ENCODE measurements at places on chromosomes 3 and 15.

- DNase-seq: no peak
Measured at GRCh38 chr15:48052946-48053345, 67.8 kb upstream of the SLC24A5 start.

DNA sequence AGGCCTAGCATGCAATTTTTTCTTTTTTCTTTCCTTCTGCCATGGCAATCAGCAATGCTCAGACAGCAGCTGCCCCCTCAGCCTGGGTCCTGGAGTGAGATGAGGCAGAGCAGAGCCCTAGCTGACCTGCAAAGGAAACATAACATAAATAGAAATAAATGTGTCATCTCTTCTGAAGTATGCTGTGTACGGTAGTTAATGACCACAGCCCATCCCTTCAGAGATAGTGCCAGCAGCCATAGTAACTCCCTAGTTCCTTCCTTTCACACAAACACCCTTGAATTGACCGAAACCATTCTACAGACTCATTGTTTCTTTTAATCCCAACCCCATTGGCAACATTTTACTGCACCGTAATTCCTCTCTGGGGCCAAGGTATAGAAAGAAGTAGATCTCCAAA is 8.4 kb upstream of the CD47 start:
- no peak for DNase-seq

- no peak for DNase-seq
Measured at GRCh38 chr3:50172626-50173220, 17.6 kb downstream of the SEMA3F start.

DNA sequence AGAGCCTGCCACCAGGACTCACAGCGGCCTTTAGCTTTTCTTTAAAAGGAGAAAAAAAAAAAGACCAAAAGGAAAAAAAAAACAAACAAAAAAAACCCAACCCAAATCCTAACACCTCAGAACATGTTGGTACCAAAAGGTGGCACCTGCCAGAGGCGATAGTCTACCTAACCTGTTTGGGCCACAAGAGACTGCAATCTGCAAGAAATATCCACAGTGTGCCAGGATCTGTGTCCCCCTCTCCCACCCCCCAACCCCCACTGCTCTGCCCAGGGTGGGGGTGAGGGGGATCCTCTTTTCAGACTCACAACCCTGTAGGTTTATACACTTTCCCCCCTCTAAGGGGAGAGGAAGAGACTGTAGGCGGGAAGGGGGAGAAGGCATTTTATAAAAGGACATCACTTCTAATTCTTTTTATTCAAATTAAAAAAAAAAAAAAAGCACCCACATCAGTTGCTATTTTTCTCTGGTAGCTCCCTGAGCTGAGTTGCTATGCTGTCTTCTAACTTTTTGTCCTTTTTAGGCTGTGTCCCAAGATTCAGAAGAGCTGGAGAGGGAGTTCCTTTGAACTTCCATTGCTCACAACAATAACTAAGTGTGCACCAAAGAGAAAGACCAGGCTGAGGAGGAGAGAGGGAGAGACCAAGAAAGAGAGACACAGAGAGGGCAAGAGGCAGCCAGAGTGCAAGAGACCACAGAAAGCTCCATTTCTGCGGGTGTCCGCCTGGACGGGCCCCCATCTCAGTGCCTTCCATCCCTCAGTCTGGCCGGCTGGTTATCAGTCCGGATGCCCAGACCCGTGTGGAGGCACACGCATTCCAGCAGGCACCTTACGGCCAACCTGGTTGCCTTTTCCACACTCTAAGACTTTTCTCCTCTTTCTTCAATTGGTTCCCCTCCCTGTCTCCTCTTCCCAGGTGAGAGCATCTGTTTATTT is 48.9 kb downstream of the TLE3 start:
- DNase-seq: no peak

DNA sequence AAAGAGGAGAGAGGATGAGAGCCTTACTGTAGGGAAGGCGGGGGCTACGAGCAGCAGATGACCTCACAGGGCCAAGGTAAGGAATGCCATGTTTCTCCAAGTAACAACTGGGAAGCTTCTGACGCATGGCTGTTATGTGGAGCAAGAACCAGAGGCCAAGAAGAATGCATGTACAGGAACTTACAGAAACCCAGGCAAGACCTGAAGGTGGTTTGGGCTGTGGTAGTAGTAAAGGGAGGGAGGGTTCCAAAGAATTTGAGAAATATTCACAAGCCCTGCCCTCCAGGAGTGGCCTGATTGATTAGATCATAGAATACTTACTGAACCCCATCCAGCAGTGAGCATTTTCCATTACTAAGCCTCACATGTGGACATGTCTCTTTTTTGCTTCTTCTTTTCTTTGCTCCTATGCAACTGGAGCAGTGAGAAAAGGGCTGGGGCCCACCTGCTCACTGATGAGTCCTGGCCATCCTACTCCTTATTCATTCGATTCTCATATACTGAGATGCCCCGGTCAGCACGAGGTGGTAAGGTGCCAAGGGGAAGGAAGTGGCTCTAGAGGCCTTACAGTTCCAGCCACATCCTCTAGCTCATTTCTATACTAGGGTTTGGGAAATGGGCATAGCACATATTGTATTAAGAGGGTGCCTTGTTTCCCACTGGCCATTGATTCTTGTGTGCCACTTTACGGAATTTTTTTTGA is 8.3 kb upstream of the SLC12A8 start:
- DNase-seq: no peak

DNA sequence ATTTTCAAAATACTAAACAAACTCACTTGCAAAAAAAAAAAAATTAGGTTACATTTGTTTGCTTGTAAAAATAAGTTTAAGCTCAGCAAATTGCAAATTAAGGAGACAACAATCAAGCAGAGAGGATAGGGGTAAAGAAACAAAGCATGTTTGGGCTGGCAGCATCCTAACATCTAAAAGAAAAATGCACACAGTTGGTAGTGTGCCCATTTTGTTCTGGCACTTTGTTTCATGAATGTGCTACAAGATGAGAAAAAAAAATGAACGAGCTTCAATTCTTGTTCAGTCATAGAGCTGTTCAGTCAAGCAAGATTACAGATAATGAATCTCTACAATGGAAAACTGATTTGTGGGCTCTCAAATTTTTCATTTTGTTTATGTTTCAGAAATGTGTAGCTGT is 17.7 kb upstream of the ZBBX start:
- DNase-seq: no peak

DNA sequence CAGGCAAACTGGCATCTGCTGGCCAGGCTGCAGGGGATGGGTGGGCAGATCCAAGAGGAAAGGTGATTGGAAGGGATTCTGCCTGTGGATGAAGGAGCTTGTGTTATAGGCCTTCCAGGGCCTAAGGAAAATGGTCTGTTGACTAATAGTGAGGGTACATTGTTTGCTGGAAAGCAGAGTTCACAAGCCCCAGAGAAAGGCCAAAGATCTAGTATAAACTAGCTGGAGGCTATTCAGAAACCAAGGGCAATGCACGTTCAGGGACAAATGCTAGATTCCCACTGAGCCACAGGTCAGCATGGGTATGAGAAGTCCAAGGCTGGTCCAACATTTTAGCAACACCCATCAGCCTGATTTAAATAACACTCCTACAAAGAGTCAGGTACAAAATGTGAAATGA is 74.7 kb downstream of the FBN1 start:
- no peak for DNase-seq

- no peak for DNase-seq
Measured at GRCh38 chr3:193972832-193973231, 163.1 kb upstream of the HES1 start.

DNA sequence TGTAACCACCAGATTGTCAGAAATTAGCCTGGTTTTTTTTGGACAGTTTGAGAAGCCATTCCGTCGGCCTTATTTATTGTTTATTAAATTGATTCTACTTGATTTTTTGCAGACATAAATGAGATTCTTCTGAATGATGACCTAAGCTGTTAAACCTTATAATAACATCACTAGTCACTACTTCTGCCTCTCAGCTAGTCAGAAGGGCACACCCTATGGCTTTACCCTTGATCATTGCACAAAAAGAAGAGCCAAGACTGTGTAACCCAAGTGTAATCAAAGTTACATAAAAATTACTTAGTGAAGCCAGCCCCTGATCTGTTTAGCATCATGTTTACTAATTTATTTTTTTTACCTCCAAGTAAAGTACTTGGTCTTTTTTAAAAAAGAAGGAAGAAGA is 64.3 kb downstream of the CHL1 start:
- no peak for DNase-seq

- no peak for DNase-seq
Measured at GRCh38 chr3:52196977-52197376, 983 bp upstream of the ALAS1 start.

DNA sequence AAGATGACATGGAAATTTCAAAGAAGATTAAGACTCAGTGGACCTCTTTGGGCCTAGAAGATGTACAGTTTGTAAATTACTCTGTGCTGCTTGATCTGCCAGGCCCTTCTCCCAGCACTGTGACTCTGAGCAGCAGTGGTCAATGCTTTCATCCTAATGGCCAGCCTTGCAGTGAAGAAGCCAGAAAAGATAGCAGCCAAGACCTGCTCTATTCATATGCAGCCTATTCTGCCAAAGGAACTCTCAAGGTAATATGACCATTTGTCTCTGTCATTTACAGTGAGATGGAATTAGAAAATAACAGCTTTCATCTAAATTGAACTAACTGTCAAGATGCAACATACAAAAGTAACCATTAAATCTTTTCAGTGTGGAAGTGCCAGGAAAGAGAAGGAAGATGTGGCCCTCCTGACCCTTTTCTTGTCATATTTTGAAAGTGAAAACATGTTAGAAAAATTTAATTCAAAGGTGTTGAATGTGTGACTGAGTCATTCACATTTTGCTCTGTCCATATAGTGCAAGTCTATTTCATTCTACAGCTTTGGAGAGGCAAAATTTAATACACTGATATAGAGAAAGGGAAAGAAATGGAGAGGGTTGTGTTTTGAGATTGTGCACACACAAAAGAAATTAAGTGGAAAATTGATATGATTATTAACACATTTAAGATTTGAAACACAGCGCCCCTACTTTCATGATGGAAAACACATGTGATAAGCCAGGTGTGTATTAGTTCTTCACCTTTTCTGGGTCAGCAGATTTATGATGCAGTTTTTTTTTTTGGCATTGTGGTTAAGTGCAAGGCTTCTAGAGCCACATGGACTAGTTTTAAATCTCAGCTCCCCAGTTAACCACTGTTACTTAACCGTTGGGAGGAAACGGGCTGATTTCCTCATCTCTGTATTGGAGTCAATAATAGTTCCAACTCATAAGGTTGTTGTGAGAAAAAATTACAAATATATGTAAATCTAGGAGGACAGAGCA is 375.1 kb downstream of the NAALADL2 start:
- DNase-seq: no peak

DNA sequence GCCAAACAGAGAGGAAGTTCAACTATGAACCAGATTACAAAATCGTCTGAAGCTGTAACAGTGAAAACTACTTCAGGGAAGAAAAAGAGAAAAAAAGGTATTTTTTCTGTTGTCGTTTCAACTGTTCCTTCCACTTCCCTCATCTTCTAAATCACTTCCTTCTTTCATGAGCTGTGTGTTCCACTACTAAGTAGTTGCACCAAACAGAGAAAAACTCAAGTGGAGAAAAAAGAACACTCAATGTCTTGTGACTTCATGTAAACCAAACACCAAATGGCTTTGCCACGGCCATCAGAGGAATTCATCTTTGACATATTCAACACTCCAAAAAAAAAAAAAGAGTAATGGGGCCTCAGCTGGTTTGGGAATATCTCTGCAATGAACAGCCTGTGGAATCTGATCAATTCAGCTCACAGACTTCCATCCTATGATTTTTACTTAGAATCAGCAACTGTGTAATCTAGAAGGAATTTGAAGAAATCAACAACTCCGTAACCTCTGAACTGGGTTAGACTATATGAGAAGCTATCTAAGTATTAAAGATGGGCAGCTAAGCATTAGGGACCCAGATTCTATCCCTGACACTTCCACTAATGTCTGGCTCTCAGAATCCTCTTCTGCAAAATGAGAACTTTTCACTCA is 47.5 kb upstream of the RNF7 start:
- no peak for DNase-seq

DNA sequence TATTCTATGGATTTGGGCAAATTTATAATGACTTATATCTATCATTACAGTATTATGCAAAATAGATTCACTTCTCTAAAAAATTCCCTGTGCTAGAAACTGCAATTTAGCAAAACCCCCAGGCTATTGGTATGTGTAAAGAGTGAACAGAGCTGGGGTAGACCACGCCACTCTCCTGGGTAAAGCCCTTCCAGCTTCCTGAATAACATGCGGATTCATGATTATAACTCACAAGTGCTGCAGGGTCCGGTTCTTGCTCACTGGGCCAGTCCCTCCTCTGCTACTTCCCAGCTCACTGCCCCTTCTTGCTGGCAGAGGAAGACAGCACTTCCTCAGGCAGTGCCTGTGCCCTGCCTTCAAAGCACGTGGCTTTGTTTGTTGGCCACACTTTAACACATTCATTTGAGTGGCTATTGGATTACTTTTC is 4.1 kb downstream of the CD80 start:
- DNase-seq: no peak

GRCh38 chr15:74258456-74259291 is 22.5 kb downstream of the CCDC33 start:
- no peak for DNase-seq

GRCh38 chr3:169259661-169260060 is 403.9 kb downstream of the MECOM start:
- DNase-seq: no peak

GRCh38 chr15:43251185-43251870 is 15.4 kb downstream of the TGM5 start:
- no peak for DNase-seq

DNA sequence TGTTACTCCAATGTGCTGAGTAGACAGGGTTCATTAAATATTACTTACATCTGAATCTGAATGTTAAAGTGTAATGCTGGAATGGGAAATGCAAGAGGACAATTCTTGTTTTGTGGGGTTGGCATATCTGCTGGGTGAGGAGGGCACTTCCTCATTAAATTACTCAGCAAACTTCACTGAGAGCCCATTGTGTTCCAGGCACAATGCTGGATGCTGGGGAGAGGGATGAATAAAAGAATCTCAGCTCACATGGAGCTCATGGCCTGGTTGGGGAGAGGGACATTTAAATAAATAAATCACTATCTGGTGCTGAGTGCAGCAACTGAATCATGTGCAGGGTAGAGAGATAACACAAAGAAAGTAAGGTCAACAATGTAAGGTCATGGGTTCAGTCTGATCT is 199.2 kb upstream of the CFAP20DC start:
- DNase-seq: no peak

DNA sequence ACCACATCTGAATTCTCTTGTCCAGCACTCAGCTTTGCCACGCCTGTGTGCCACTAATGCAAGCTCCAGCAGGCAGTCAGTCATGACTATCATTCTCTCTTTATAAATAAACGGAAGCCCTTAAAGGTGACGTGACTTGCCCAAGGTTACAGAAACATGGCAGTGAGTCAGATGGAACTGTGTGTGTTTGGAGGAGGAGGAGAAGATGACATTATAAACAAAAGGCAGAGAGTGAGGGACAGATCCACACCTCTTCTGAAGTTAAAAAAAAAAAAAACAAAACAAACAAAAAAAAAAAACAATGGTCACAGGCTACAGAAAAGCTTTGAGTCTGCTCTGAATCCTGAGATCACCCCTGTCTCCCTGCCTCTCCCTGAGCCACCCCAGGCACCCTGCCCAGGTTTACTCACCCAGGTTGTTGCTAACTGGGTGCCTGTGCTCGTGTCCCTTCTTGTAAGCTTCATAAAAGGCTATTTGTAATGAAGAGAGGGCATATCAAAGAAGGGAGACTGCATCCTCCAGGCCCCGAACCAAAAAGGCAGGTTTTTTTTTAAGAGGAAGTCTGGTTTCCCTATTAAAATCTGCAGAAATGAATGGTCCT is 119.7 kb upstream of the PHLDB2 start:
- DNase-seq: no peak

All from 8988T (cell line).